ENCODE measurements at places on chromosomes 1 and 21. TPM values are rescaled to one million over a fixed set of nuclear protein-coding genes. Genes with fewer than 3 reads are reported as not detected.

DNA sequence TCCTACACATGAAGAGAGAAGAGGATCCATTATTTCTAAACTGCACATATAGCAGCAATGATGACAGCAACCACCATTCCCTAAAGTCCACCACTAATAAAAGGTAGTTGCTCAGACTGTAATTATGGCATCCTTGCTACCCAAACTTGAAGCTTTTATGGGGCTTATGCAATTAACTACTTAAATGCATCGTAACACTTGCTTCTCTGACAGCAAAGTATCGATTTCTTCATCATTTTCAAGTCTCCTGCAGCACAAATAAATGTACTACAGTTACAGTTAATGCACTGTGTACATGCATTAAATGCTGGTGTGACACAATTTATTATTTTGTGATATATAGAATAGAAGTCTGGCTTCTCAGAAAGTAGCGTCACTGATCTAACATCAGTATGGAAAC lies 241.7 kb downstream of the USH2A start:
- no peak for DNase-seq
- no peak overlapping the region for H3K27ac ChIP-seq
- no peaks in the 10 kb centered on the region for H3K27me3 ChIP-seq

DNA sequence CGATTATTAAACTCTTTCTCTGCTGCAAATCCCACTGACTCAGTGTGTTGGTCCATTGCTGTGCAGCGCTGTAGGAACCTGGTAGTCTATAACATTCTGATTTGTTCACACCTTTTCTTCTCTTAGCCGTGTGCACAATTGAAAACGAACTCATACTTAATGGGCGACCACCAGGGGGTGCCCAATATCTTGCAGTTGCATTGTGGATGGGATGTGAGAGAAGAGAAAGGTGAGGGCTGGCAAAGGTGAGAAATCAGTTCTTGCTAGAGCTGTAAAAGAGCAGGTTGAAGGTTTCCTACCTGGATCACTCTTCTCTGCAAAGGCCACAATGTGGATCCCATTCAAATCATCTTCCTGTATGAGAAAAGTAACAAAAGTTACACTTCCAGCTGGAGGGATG lies 51.0 kb downstream of the CASQ2 start:
- H3K27me3 ChIP-seq, result no peaks in the 10 kb centered on the region
- no peak overlapping the region for H3K4me3 ChIP-seq
- no peaks in the 10 kb centered on the region for H3K36me3 ChIP-seq
- H3K4me1 ChIP-seq, result no peaks in the 10 kb centered on the region
- H3K27ac ChIP-seq, result no peak overlapping the region
- no peak for DNase-seq

Gene TCEA3
- 8.5 TPM for total RNA-seq

GRCh38 chr1:207754974-207755700 lies 3.3 kb downstream of the CD46 start:
- no peaks in the 10 kb centered on the region for H3K27me3 ChIP-seq
- peaks cover 31% of the 10 kb centered on the region for H3K36me3 ChIP-seq
- no peak for DNase-seq
- no peak overlapping the region for H3K4me3 ChIP-seq
- peaks cover 41% of the 10 kb centered on the region for H3K4me1 ChIP-seq
